ENCODE measurements at places on chromosomes 16 and 17. TPM values are rescaled to one million over a fixed set of nuclear protein-coding genes. Genes with fewer than 3 reads are reported as not detected.

Gene TMEM114
- total RNA-seq, result not detected

Gene CRYM
- total RNA-seq, result 2.1 TPM

Gene GCGR
- total RNA-seq, result 0.35 TPM

Gene PPP1R27
- total RNA-seq, result not detected

Gene BIRC5
- total RNA-seq, result 103 TPM

Gene CDK3
- total RNA-seq, result 3.6 TPM

Gene CDH3
- total RNA-seq, result 0.68 TPM

Gene CLEC10A
- not detected for total RNA-seq

Gene SLC52A1
- total RNA-seq, result 0.70 TPM

Gene CTRB1
- total RNA-seq, result not detected

Gene MYH11
- 0.05 TPM for total RNA-seq

Gene AANAT
- 0.34 TPM for total RNA-seq

Gene TVP23A
- total RNA-seq, result not detected

Gene ABCC6
- 1.6 TPM for total RNA-seq

Gene CETP
- total RNA-seq, result not detected

Gene GRB7
- 5.0 TPM for total RNA-seq

Gene KIFC3
- total RNA-seq, result 179 TPM

Gene CCL7
- not detected for total RNA-seq

Gene SLC22A31
- total RNA-seq, result 1.2 TPM

Gene ATP2A1
- 1.3 TPM for total RNA-seq

Gene SNX20
- not detected for total RNA-seq

Gene CD300E
- total RNA-seq, result not detected

Gene CD300LB
- total RNA-seq, result not detected

Gene KRT25
- total RNA-seq, result not detected

Gene PRR35
- 0.20 TPM for total RNA-seq

Gene CPHXL2
- total RNA-seq, result not detected

Gene ACTG1
- 5,443 TPM for total RNA-seq

Gene MRM1
- total RNA-seq, result 17.9 TPM

Gene SLC9A5
- total RNA-seq, result 1.7 TPM

Gene PRAC2
- not detected for total RNA-seq

Gene ABAT
- total RNA-seq, result 0.15 TPM

Gene RHBDF2
- total RNA-seq, result 67.5 TPM

Gene TBC1D28
- total RNA-seq, result not detected

Gene TBX21
- total RNA-seq, result not detected

Gene HBZ
- not detected for total RNA-seq

Gene NPIPB8
- not detected for total RNA-seq
